ENCODE measurements at places on chromosomes 2 and 18.

GRCh38 chr2:241009601-241010530 lies 11.4 kb downstream of the SNED1 start:
- peak; percentile 69 for DNase-seq

DNA sequence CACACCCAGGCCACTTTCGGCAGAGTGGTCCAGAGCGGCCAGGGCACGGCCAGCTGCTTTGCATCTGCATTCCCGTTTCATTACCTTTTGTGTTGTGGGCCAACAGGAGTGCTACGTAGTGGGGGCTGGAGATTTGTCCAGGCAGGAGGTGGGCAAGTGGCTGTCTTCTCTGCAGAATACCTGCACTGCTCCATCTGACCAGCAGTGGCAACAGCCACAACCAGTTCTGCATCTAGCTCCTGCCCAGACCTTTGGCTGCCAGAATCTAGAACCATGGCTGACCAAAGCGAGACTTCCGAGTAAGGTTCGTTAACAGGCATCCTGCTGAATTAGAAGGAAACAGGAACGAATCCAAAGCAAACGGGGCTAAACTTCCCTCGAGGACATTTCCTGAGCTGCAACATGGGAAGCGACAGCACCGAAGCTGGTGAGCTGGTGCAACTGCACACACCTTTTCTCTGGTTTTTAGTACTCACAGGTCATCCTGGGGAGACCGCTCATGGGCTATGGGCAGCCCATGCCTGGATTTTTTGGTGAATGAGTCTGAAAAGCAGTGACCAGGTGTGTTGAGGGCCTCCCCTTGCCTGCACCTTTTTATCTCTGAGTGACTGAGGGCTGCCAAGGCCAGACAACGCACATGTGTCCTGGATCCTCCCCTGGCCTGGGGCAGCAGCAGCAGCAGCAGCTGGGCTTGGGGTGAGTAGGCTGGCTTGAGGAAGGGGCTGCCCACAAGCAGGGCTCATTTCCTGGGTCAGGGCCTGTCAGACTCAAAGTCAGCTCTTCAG lies 10.5 kb downstream of the GDF7 start:
- DNase-seq: no peak

DNA sequence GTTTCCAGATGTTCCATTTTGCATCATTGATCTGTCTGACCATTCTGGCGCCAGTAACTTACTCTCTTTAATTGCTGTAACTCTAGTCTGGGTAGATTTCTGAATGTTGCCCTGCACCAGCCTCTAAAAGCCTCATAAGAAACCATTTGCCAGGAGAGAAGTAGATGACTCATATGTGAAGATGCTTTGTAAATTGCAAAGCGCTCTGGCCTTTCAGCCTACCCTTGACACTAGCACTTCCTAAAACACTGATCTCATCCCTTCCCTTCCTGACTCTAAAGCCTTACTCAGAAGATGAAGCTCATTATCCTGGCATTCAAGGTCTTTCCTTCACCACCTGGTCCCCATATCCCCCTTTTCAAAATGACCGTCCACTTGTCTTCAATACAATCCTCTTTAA lies 193.2 kb upstream of the MEX3C start:
- DNase-seq: no peak

- no peak for DNase-seq
These were observed 17.7 kb downstream of the BCL11A start for GRCh38 chr2:60535685-60536312.

- no peak for DNase-seq
These were observed 52.6 kb upstream of the KIDINS220 start for GRCh38 chr2:8889978-8890377.

GRCh38 chr2:26243470-26244308 lies 743 bp downstream of the HADHA start:
- DNase-seq: no peak

DNA sequence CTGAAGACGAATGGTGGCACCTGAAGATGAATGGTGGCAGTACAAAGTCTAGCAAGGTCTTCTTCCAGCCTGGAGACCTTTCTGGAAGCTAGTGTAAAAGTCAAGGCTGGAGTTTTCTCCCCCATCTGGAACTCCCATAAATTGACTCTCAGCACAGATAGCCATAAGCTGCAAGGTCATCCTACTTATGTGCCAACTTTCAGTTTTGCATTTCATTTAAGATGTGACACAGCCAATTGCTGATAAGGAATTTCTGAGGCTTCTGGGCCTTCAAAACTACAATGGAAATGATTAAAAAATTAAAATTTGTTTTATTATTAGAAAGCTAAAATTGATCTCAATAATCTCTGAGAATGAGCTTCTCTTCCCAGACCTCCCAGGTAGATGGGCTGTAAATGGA lies 10.2 kb downstream of the XDH start:
- DNase-seq: no peak

DNA sequence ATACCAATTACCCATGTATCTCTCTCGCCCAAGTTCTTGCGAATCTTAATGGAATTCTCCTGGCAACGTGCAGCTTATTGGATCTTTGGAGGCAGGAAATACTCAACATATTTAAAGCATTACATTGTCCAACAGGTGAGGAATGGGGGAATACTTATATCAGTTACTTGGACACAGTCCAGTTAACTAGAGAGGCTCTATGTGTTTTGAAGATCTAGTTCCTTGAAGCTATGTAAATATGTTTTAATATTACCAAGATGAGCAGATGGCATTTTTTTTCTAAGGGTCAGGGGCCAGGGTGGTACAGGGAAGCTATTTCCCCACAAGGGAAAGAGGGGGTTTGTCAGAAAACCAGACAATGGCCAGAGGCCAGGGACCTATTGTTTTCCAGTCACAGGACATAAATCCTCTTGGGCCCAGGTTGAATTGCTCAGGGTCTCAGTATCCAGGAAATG lies 26.8 kb upstream of the MC5R start:
- DNase-seq: no peak

Measured in right kidney (tissue), 9 donors.